ENCODE measurements at places on chromosomes 5 and 9.

- DNase-seq, result no peak
Observed at GRCh38 chr5:91977579-91977978, 594.5 kb upstream of the ARRDC3 start.

GRCh38 chr9:113633782-113634595 lies 170.5 kb downstream of the RGS3 start:
- no peak for DNase-seq

DNA sequence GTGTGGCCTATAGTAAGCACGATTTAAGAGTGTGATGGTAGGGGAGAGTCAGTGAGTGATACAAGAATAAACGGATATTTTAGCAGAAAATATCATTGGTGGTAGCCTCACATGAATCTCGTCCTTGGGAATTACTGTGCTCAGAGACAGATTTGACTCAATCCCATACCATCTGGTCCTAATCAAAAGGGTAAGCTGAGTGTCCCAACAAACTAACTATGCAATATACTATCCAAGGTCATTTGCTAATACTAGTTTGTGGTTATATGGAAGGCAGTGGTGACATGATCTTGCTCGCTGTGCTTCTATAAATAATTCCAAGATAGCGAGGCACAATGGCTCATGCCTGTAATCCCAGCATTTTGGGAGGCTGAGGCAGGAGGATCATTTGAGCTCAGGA lies 103.2 kb downstream of the TRPM6 start:
- DNase-seq, result no peak

- no peak for DNase-seq
Observed at GRCh38 chr9:6681957-6682501, 36.5 kb upstream of the GLDC start.

- DNase-seq, result no peak
Observed at GRCh38 chr9:114124666-114125475, 25.8 kb upstream of the KIF12 start.
